ENCODE measurements at places on chromosomes 3 and 15.
A peak's percentile ranks its signal among the peaks of the same experiment; 100 is the strongest.

- no peak for DNase-seq
These were observed 3.3 kb upstream of the ARID3B start for GRCh38 chr15:74537736-74538135.

DNA sequence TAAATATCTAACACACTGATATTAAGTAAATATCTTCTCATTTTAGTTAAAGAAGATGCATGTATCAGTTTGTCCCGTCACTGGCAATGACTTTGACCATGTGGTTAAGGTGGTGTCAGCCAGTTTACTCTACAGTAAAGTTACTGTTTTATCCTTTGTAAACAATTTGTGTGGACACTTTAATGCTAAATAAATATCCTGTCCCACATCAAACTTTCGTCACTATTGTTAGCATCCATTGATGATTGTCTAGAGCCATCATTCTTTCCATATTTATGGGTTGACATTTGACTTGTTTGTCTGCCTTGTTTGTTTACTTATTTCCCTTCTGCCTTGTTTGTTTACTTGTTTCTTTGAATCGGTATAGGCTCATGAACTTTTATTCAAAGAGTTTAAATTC lies 11.0 kb upstream of the GPD1L start:
- no peak for DNase-seq

DNA sequence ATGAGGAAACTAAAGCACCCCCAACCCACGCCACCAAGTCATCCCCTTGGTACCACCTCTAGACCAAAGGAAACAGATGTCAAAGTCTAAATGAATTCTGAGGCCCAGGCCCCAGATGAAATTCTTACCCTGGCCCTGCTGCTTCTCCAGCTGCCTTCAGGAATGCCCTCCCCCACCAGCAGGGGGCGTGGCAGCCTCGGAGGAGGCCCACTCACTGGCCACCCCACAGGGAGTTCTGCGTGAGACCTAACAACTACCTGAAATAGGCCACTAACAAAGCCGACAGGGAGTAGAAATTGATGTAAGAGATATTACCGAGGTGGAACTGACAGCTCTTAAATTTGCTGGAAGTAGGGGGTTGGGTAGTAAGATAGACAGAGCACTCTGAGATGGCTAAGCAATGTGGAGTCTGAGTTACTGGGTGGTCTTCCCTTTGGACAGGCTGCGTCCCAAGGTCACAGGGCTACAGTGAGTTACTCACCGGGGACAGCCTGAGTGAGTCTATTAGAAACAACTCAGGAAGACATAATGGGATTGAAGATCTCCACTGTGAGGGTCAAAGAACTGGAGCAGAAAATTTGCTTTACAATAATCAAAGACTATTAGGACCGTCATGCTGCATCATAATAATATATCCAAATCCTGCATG lies 240.7 kb downstream of the SHOX2 start:
- peak; percentile 22 for DNase-seq

GRCh38 chr3:72238801-72239200 lies 453.9 kb upstream of the PROK2 start:
- DNase-seq = no peak

GRCh38 chr3:122273498-122273897 lies 51.5 kb upstream of the CSTA start:
- DNase-seq = no peak

- no peak for DNase-seq
These were observed 56.2 kb downstream of the ITGA11 start for GRCh38 chr15:68375716-68376220.

GRCh38 chr3:13419505-13420044 lies 547 bp downstream of the NUP210 start:
- DNase-seq = peak; percentile 57

DNA sequence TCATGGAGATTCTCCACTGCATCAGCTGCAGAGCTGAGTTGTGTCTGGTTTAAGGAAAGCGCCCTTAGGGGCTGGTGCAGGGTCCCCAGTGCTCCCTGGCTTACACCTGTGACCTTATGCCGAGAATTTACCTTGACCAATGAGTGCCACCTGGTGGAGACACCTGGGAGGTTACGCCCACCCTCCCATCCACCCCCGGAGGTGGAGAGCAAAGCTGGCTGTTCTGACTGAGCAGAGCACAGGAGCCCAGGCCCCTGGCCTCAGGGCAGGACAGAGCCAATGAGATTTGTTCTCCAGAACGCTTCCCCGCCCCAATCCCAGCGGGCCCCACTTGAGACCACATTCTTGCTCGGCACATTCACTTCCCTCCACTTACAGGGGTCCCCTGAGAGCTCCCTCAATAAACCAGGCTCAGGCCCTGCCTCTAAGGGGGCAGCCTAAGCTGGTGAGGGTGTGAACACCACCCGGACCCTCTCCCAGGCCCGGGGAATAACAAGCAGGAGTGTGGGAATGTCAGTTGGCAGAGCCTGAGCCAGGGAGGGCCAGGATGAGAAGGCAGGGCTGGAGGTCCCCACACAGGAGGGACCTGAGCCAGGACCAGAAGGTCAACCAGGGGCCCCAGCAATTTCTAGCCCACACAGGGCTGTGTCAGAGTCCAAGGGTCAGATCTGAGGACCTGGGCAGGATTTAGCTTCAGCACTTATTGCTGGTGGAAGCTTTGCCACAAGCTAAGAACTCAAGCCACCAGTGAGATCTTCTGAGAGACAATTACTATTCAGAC lies 117.1 kb downstream of the TPRA1 start:
- DNase-seq = no peak

GRCh38 chr3:169278667-169279066 lies 384.8 kb downstream of the MECOM start:
- DNase-seq = no peak

GRCh38 chr15:56351957-56352506 lies 13.2 kb upstream of the TEX9 start:
- DNase-seq = no peak

DNA sequence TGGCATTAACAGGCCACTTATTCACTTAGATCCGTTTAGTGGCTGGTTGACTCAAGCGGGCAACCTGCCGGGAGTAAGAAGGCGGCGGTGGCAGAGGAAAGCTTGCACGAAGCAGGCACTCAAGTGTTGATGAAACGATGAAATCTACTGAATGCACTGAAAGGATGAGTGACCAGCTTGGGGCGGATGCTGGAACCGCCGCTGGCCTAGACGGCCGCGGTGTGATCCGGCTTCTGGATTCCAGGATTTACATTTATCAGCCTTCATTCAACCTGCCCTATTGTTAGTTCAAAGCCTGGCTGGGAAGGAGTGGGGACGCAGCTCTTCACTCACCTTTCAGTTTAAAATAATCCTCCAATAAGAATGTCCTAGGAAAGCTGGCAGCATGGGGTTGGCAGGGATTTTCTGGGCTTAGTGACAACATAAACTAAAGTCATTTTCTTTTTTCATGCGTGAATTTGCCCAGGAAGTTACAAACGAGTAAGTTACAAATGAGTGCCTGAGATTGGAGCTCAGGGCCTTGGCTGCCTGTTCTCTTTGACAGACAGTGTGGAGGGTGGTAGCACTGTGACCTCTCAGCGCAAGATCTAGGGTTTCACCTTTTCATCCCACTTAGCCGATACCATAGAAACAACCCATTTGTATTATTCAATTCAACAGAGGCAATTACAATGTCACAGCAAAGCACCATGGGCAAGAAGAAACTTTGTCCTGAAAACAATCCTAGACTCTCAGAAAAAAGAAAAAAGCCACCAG lies 1.1 kb upstream of the PLCH1 start:
- DNase-seq = no peak

DNA sequence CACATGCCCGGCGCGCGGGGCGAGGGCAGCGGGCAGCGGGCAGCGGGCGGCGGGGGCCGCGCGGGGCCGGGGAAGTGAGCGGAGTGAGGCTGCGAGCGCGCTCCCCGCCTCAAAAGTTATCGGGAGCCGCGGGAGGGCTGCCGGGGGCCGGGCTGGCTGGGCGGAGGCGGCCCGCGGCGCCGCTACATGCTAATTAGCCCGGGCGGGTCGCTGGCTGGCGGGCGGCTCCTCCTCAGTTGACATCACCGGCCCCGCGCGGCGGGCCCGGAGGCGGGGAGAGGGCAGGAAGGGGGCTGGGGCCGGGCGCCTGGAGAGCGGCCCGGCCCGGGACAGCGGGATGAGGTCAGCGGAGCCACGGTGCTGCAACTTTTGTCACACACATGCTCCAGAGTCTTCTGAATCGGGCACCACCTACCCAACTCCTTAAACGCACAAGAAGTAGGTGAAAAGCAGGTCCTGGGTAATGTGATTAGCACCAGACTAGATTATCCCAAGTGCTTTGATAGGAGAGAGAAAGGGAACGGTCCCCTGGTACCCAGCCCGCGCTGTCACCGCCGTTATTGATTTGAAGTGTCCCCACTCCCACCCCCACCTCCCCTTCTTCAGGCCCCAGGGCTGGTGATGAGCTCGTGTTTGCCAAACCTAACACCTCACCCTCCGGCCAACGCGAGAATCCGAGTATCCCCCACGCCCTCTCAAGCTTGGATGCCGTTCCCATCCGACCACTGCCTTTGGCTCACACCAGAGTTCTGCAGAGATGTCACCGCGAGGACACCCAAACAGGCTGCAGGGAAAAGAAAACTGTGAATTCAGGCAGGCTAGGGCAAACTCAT lies at the start of gene HEG1:
Gene HEG1 (minus strand): TSS at position 85 of the 833 bp plus-strand sequence. CDS start 107 bp downstream, outside the sequence.
- peak; percentile 72 for DNase-seq

- no peak for DNase-seq
These were observed 190.8 kb downstream of the ADAMTSL3 start for GRCh38 chr15:83844742-83845141.

DNA sequence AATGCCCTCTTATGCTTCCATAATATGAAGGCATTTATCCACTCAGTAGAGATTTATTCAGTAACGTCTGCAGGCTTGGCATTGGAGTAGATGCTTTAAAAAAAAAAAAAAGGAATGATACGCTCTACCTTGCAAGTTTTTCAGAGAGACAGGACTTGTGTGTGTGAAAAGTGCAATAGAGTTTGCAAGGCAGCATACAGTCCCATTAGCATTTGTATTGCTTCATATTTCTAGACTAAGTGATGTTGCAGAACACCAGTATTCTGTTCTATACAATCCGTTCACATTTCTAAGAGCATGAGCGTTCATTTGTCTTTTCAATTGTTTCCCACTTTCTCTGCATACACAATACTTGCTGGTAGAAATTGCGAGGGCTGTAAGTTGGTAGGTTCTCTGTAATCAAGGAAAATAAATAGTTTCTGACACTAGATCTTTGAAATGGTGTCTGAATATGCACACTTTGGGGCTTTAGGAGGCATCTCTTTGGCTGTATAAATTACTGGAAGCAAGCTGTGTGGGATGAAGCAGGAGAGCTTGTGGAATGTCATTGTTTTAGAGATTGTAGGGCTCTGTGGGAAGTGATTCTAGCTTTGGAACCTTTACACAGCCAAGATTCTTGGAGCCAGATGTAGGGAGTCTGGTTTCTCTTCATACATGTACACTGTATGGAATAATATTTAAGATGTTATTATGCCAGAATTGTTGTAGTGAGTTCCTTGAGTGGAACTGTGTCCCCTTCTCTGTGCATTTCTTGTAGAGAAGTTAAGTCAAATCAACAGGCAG lies 262.7 kb downstream of the FEZF2 start:
- DNase-seq = no peak

DNA sequence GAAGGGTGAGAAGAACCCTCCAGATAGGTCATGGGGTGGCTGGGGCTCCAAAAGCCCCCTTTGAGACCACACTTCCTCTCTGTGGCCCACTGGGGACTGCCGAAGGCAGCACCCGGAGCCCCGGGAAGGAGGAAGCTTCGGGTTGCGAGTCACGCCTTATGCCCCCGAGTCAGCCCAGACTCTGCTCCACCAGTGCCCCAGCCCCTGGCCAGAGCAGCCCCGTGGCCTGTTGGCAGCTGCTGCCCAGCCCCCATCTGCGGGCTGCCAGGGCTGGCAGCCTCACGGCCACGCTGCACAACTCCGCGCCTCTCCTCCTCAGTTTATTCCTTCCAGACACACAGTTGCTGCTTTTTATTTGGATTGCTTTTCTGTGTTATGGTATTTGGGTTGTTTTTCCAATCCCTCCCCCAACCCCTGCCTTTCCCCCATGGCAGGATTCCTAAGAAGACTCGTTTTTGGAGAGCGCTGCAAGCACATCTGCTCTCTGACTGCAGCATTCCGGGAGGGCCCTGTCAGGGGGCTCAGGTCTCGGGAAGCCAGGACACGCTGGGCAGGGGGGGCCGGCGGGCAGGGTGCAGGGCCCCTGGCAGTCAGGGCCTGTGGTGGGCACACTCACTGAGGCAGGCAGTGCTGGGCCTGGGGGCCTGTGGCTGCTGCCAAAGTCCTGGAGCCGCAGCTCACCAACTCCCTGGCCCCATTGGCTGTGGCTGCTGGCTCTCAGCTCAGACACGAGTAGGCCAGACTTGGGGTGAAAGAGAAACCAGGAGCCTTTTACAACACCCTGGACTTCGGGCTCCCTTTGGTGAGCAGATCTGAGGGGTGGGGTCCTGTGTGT lies 20.2 kb downstream of the MAGEF1 start:
- DNase-seq = no peak

DNA sequence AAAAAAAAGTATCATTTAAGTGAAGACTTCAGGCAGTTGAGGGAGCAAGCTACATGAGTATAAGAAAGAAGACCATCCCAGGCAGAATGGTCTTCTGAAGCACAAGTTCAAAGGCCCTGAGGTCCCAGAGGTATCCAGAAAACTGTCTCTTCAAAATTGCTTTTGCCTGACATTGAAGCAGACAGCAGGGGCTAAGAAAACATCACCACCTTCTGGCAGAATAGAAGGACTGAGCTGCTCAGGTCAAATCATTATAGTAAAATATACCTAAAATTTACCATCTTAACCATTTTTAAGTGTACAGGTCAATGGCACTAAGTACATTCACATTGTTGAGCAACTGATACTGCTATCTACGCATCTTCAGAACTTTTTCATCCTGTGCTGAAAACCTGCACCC lies 16.4 kb downstream of the GPR160 start:
- DNase-seq = no peak

- DNase-seq = no peak
These were observed 14.6 kb upstream of the PRKCD start for GRCh38 chr3:53146319-53146891.

- DNase-seq = no peak
These were observed 81.5 kb downstream of the CSNK1G1 start for GRCh38 chr15:64274341-64274950.

GRCh38 chr3:8558645-8559044 lies 57.0 kb downstream of the LMCD1 start:
- no peak for DNase-seq

DNA sequence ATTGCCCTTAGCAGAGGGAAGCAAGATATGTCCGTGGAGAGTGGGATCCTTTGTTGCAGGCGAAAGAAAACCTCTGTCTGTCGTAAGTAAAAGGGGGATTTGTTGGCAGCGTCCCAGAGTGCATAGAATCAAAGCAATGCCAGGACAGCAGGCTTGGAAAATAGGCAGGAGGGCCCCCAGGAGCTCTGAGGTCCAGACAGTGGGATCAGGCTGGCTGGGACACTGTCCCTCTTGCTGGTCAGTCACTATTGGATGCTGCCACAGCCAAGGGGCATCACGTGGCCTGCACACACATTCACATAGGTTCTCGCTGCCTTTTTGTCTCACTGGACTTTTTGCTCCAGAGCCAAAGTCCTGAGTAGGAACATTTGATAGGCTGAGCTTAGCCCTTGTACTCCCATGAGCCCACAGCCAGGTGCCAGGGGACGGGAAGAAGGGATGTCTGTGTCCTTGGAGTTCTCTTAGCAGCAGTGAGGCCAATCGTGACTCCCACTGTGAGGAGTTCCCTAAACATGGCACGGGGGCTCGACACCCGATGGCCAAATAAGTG lies 10.7 kb downstream of the MUC20 start:
- DNase-seq = no peak

Data from stimulated activated CD4-positive, alpha-beta T cell treated with anti-CD3 and anti-CD28 coated beads, Interleukin-1b, Interleukin-23, amount 100 ng/mL, for 4 hours (primary cell).